Endodermal cell (in vitro differentiated cells): ENCODE measurements at places on chromosomes 6 and 20. TPM values are rescaled to one million over a fixed set of nuclear protein-coding genes. Genes with fewer than 3 reads are reported as not detected.

NT5E gene
- 0.29 and 0.33 TPM in 2 replicates for total RNA-seq

DNA sequence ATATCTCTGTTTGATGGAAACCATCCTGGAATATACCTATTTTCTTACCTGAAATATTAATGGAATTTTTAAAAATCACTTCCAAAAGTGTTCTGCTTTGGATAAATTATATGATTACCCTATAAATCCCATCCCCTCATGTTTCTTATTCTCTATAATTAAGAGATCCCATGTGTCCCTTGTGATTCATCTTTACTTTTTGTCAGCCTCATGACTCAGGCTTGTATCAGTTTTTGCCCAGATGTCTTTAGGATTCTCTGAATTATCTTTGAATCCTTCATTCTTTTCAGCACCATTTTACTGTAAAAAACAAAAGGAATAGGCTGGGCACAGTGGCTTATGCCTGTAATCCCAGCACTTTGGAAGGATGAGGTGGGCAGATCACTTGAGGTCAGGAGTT lies 804.5 kb upstream of the CITED2 start:
- no peaks in the 10 kb centered on the region for H3K36me3 ChIP-seq
- no peaks in the 10 kb centered on the region for H3K27me3 ChIP-seq
- no peak overlapping the region for H3K4me3 ChIP-seq
- H3K27ac ChIP-seq: no peak overlapping the region
- no peak for DNase-seq

DNA sequence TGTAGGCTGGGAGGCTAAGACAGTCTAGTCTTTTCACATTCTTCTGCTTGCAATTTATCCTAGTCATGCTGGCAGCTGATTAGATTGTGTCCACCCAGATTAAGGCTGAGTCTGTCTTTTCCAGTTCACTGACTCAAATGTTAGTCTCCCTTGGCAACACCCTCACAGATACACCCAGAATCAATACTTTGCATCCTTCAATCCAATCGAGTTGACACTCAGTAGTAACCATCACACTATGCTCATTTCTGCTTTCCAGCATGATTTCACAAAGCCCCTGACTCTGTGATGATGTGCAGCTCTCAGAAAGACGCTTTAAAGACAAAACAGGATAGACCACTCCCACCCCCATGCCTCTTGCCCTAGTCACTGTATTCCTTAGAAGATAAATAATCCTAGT lies 693.0 kb downstream of the HTR1B start:
- no peak for DNase-seq
- no peak overlapping the region for H3K27ac ChIP-seq
- H3K36me3 ChIP-seq: no peaks in the 10 kb centered on the region
- peaks cover 9% of the 10 kb centered on the region for H3K4me1 ChIP-seq
- H3K4me3 ChIP-seq: no peak overlapping the region

CST2 gene
- 1.2 TPM in 1 of 3 replicates, not detected in the others for total RNA-seq

DNA sequence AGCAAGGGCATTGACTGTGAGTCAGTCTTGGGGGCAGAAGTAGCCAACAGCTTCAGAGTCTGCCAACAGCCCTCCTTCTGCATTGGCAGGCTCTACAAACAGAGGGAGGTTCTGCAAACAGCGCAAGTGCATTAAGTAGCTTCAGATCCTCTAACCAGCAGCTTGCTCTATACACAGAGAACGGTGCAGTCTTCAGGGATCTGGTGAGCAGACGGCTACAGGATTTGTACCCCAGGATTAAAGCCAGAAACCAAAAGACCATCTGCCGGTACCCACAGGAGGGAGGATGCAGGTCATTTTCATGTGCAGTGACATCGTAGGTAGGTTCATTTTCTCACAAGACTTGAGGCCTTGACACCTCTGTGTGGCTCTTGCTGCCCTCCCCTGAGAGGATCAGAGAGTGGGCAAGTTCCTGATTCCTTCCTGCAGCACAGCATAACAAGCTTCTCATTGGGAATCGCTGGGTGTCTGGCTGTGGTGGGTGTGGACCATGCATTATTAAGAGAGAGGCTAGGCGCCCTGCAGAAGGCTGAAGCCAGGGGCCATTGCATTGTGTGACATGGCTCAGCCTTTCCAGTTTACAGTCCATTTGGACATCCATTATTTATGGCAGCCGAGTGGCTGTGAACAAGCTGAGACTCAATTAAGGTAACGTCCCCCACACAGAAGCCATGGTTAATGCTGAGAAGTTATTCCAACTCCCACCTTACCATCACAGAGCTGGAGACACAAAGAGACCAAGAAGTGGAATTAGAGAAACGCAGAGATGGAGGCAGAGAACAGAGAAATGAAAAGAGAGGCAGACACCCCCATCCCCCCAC lies 250.0 kb downstream of the LRFN2 start:
- no peak for DNase-seq
- H3K27me3 ChIP-seq: peaks cover under 1% of the 10 kb centered on the region
- no peak overlapping the region for H3K27ac ChIP-seq
- peaks cover 7% of the 10 kb centered on the region for H3K4me1 ChIP-seq
- no peak overlapping the region for H3K4me3 ChIP-seq

GRCh38 chr6:47242483-47243386 lies 67.0 kb downstream of the TNFRSF21 start:
- H3K36me3 ChIP-seq: peaks cover 92% of the 10 kb centered on the region
- no peak overlapping the region for H3K4me3 ChIP-seq
- H3K27ac ChIP-seq: peak overlapping the region; percentile 24
- H3K4me1 ChIP-seq: peaks cover 5% of the 10 kb centered on the region

- H3K27ac ChIP-seq: no peak overlapping the region
- no peaks in the 10 kb centered on the region for H3K27me3 ChIP-seq
- no peak overlapping the region for H3K4me3 ChIP-seq
- peak; percentile 13 for DNase-seq
- H3K4me1 ChIP-seq: no peaks in the 10 kb centered on the region
Measured at GRCh38 chr20:37360391-37361115, 14.6 kb downstream of the SRC start.

TINAG gene
- not detected in 2 replicates for total RNA-seq

GRCh38 chr6:22079783-22080182 lies 217.1 kb downstream of the PRL start:
- H3K27me3 ChIP-seq: no peaks in the 10 kb centered on the region
- no peak for DNase-seq
- no peak overlapping the region for H3K27ac ChIP-seq
- peaks cover 48% of the 10 kb centered on the region for H3K36me3 ChIP-seq
- H3K4me1 ChIP-seq: no peaks in the 10 kb centered on the region

GRCh38 chr20:62543470-62544302 lies 67.9 kb upstream of the GATA5 start:
- no peaks in the 10 kb centered on the region for H3K27me3 ChIP-seq
- no peak for DNase-seq
- no peak overlapping the region for H3K4me3 ChIP-seq

DNA sequence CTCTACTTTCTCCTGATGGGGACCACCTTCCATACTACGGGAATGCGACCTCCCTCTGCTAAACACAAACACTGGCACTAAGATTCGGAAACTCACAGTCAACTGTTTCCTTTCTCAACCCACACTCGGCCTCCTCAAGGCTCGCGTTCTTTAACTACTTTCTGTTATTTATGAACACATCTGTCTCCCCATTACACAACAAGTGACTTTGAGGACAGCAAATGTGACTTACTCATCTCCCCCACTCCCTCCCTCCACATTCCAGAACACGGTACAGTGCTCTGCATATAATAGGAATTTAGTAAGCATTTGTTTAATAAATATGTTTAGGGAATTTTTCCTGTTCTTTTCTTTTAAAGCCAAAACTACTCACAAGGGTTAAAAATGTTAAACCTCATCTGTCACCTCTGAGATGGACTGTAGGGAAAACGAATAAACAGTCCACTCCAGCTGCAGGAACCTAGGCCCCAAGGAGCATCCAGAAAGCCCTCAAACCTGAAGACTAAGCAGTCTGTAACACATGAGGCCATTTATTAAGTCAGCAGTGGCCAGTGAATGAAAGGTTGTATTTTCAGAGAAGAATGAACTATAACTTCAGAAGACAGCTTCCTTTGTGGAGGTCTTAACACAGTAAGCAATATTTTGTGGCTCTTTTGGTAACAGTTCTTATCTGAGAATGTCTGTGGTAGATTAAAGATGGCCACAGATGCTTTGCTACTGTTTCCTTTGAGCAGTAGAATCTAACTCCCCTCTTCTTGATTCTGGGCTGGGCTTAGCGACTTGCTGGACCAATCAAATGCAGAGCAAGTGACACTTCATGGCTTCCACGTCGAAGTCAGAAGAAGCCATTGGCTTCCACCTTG lies 209.6 kb upstream of the DTNBP1 start:
- H3K4me3 ChIP-seq: no peak overlapping the region
- no peak overlapping the region for H3K27ac ChIP-seq
- no peaks in the 10 kb centered on the region for H3K36me3 ChIP-seq
- no peaks in the 10 kb centered on the region for H3K4me1 ChIP-seq
- DNase-seq: no peak

RIPOR2 gene
- total RNA-seq: 8.9 and 9.3 TPM in 2 replicates

OTOR gene
- not detected in 3 replicates for total RNA-seq

SLC35D3 gene
- 0.25 and 0.44 TPM in 2 replicates for total RNA-seq

DNA sequence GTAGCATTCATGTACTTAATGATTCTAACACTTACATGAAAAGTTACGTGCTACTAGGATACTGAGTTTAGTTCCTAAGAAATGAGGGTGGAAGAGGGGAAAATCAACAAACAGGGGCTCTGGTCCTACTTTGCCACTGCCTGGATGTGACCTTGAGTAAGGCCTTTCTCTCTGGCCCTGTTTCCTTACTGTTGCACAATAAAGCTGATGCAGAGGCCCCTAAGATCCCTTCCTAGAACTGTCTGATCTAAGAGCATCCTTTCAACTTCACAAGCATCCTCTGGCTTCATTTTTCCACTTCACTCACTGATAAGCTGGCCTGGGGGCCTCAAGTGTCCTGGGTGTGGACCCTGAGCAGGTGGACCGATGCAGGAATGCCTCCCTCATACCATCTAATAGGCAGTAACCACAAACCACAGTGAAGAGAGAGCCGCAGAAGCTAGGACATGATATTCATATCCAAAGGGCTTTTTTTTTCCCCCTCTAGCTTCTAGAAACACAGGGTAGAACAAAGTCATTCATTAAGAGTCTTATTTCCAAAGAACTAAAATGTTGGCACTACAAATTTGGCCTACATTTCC lies 21.6 kb downstream of the FKBP1A start:
- peaks cover 6% of the 10 kb centered on the region for H3K4me1 ChIP-seq
- no peak for DNase-seq
- H3K4me3 ChIP-seq: no peak overlapping the region
- no peak overlapping the region for H3K27ac ChIP-seq

- no peak overlapping the region for H3K27ac ChIP-seq
- no peaks in the 10 kb centered on the region for H3K27me3 ChIP-seq
- no peaks in the 10 kb centered on the region for H3K4me1 ChIP-seq
- no peak for DNase-seq
Measured at GRCh38 chr6:156826290-156826955, 49.2 kb downstream of the ARID1B start.

METTL24 gene
- 0.24 and 0.52 TPM in 2 replicates for total RNA-seq

DNA sequence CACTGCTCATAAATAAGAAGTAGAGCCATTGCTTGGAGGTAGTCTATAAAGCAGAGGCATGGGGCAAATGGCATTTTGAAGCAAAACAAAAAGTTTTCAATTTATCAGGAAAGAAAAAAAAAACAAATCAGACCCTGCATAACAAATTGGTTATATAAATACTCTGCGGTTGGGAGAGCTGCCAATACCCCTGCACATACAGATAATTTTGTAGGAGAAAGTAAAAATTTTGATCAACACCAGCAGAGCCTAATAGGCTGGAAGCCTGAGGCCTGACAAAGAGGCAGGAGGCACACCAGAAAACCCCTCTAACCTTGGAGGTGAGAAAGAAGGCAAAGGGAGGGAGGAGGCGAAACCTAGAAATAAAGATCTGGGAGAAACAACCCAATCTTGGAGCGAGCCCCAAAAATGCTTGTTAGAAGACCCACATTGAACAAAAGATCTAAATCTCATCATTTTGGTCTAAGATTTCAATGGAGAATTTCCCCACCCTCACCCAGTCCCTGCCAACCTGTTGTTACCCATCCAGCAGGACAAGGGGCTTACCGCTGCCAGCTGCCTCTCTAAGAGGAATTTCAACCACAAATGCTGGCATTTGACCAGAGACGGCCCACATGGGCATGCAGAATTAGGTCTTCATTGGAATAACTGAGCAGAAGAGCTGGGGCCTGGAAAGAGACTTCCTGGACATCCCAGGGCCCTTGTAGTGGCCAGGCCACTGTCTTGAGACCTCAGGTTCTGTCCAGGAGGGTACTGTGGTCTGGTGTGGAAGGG lies 28.4 kb downstream of the FOXA2 start:
- H3K36me3 ChIP-seq: peaks cover 6% of the 10 kb centered on the region
- H3K4me3 ChIP-seq: no peak overlapping the region
- peaks cover 2% of the 10 kb centered on the region for H3K4me1 ChIP-seq
- no peak for DNase-seq
- H3K27ac ChIP-seq: no peak overlapping the region

GRCh38 chr6:79801362-79801761 lies 146.0 kb downstream of the ELOVL4 start:
- DNase-seq: no peak
- no peak overlapping the region for H3K27ac ChIP-seq
- H3K36me3 ChIP-seq: no peaks in the 10 kb centered on the region
- H3K27me3 ChIP-seq: no peaks in the 10 kb centered on the region
- no peaks in the 10 kb centered on the region for H3K4me1 ChIP-seq
- no peak overlapping the region for H3K4me3 ChIP-seq

GRCh38 chr6:15417811-15418210 lies 171.9 kb downstream of the JARID2 start:
- no peak overlapping the region for H3K4me3 ChIP-seq
- no peaks in the 10 kb centered on the region for H3K27me3 ChIP-seq
- no peak for DNase-seq

GRCh38 chr6:87164004-87164403 lies 8.6 kb downstream of the ZNF292 start:
- H3K36me3 ChIP-seq: peaks cover 12% of the 10 kb centered on the region
- H3K4me3 ChIP-seq: no peak overlapping the region
- no peak for DNase-seq
- H3K27ac ChIP-seq: no peak overlapping the region
- H3K27me3 ChIP-seq: no peaks in the 10 kb centered on the region
- peaks cover 6% of the 10 kb centered on the region for H3K4me1 ChIP-seq

SNRPB gene
- 202 to 316 TPM (median 310 TPM) in 3 replicates for total RNA-seq

DNA sequence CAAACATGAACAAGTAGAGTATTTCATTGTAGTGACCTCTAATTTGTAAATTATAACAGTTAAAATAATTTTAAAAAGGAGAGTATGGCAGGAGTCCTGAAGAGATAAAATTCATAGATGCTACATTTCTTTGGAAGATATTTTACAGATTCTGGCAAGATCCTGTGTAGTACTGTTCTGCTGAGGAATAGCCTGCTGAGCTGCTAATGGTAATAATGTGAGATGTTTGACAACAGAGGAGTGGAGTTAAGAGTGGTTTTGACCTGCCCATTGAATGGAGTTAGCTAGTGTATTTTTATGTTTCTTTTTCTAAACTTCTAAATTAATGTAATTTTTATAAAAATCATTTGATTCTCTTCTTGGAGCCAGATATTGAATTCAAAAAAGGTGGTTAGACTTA lies 11.8 kb downstream of the CLVS2 start:
- H3K27ac ChIP-seq: no peak overlapping the region
- DNase-seq: no peak
- no peak overlapping the region for H3K4me3 ChIP-seq
- peaks cover 40% of the 10 kb centered on the region for H3K36me3 ChIP-seq
- H3K27me3 ChIP-seq: no peaks in the 10 kb centered on the region
- no peaks in the 10 kb centered on the region for H3K4me1 ChIP-seq

ATP9A gene
- 14.4 to 31.0 TPM (median 27.9 TPM) in 3 replicates for total RNA-seq
